B cell (primary cell): ENCODE measurements at places on chromosomes 2 and 18. TPM values are rescaled to one million over a fixed set of nuclear protein-coding genes. Genes with fewer than 3 reads are reported as not detected.

RAB17 gene
- not detected in 2 replicates for total RNA-seq

CYS1 gene
- total RNA-seq = not detected in 2 replicates

GRCh38 chr2:200905618-200906296 is 16.6 kb downstream of the NIF3L1 start:
- no peak overlapping the region for H3K4me3 ChIP-seq
- H3K27ac ChIP-seq = no peak overlapping the region
- peak; percentile 48 for DNase-seq
- H3K36me3 ChIP-seq = peaks cover 42% of the 10 kb centered on the region

- H3K27me3 ChIP-seq = no peaks in the 10 kb centered on the region
- DNase-seq = peak; percentile 47
- H3K4me3 ChIP-seq = peak within 1 kb of the TSS; percentile 29
- H3K27ac ChIP-seq = no peak within 1 kb of the TSS
- no peaks in the 10 kb centered on the region for H3K36me3 ChIP-seq
Observed at GRCh38 chr2:192194866-192195547, at the start of gene TMEFF2. TMEFF2 (minus strand) TSS chr2:192194933; CDS start chr2:192194524, 409 bp downstream.

- DNase-seq = no peak
- H3K27me3 ChIP-seq = no peaks in the 10 kb centered on the region
- no peaks in the 10 kb centered on the region for H3K4me1 ChIP-seq
- no peak overlapping the region for H3K4me3 ChIP-seq
- H3K36me3 ChIP-seq = no peaks in the 10 kb centered on the region
Observed at GRCh38 chr2:236215196-236215595, 47.0 kb upstream of the GBX2 start.

DNA sequence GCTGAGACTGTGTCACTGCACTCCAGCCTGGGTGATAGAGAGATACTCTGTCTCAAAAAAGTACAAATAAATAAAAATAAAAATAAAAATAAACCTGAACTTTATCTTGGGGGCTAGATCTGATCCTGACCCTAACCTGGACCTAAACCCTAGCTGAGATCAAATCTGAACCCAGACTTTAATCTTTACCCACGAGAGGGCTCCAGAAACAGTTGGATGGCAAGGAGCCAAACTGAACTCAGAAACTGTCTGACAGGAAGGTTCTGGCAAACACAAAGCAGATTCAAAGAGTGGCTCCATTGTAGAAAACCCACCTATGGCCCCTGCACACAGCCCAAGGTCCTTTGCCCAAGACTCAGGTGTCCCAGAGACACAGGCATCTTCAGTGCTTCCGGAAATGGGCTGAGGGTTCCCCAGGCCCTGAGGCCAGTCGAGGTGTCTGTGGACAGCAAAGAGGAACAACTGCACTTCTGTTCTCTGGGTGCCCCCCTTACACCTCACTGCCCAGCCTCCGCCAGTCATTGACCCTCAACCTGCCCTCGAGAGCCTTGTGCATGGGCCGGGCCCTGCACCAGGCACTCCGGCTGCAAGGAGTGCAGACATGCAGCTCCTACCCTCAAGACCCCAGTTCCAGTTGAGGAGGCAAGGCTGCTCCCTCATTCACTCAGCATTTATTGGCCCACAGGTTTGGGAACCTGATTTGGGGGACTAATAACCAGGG is 95.2 kb downstream of the TFCP2L1 start:
- no peak overlapping the region for H3K4me3 ChIP-seq
- no peaks in the 10 kb centered on the region for H3K4me1 ChIP-seq
- H3K27me3 ChIP-seq = no peaks in the 10 kb centered on the region
- no peak for DNase-seq

DNA sequence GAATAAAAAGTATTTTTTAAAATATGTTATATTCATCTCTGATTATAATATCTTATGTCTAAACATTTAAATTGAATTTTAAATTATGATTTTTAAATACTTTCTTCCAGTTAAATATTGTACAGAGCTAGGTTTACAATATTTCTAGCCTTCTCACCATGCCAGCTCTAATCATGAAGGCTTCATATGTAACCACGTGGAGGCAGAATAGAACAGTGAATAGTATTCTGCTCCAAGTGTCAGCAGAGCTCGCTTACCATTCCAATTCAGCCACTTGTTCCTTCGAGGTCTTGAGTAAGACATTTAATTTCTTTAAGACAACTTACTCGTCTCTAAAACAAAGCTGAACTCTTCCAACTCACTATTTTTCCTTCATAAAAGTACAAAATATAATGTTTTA is 871.8 kb downstream of the SUCLG1 start:
- H3K4me1 ChIP-seq = no peaks in the 10 kb centered on the region
- H3K4me3 ChIP-seq = no peak overlapping the region

- peaks cover 6% of the 10 kb centered on the region for H3K4me1 ChIP-seq
- no peaks in the 10 kb centered on the region for H3K36me3 ChIP-seq
- H3K4me3 ChIP-seq = no peak overlapping the region
- no peaks in the 10 kb centered on the region for H3K27me3 ChIP-seq
- no peak for DNase-seq
Observed at GRCh38 chr2:64711252-64711800, 57.6 kb upstream of the SERTAD2 start.

- no peak for DNase-seq
- no peaks in the 10 kb centered on the region for H3K4me1 ChIP-seq
- H3K36me3 ChIP-seq = no peaks in the 10 kb centered on the region
- no peak overlapping the region for H3K4me3 ChIP-seq
Observed at GRCh38 chr2:187580462-187581124, 26.4 kb upstream of the TFPI start.

DNA sequence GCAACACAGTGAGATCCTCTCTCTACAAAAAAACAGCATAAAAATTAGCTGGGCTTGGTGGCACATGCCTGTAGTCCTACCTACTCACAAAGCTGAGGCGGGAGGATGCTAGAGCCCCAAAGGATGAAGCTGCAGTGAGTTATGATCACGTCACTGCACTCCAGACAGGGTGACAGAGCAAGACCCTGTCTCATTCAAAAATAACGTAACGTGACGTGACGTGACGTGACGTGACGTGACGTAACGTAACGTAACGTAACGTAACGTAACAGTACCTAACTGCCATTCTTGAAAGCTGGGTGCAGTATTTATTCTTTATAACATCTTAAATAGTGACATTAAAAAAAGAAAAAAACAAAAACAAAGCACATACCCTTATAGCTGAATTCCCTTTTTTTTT is 51.7 kb downstream of the NOL10 start:
- H3K27ac ChIP-seq = no peak overlapping the region
- peaks cover under 1% of the 10 kb centered on the region for H3K36me3 ChIP-seq
- H3K4me1 ChIP-seq = no peaks in the 10 kb centered on the region
- H3K4me3 ChIP-seq = no peak overlapping the region

DNA sequence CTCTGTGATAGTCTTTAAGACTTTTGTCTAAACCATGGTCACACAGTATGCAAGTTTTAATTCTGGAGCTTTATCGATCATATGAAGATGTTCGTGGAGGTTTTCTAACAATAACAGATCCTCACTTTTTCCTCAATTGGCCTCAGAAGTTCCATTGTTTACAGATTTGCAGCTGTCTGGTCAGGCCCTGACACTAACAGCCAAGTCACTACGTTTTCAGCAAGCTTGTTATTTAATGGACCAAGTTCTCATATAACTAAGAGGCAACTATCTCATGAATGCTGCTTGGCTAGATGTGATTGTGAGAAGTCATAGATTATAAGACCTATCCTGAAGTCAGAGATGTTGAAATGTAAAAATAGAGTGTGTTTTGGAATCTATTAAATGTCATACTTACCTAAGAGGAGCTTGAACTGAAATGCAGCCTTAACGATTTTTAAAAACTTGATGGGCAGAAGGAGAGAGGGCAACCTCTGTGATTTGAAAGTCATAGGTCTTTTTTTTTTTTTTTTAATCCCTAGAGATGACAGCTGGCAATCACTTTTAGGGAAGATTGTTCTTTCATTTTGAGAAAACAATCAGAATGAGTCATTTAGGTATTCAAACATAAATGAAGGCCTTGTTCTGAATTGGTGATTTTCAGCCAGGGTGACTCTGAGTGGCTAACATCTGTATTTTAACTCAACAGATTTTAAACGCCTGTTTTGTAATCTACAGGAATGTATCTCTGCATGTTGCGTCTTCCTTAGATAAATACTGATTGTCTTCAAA is 48.4 kb upstream of the NEMP2 start:
- peaks cover 22% of the 10 kb centered on the region for H3K4me1 ChIP-seq
- H3K4me3 ChIP-seq = no peak overlapping the region
- H3K36me3 ChIP-seq = no peaks in the 10 kb centered on the region
- H3K27ac ChIP-seq = no peak overlapping the region
